ENCODE measurements at places on chromosomes 4 and X.

DNA sequence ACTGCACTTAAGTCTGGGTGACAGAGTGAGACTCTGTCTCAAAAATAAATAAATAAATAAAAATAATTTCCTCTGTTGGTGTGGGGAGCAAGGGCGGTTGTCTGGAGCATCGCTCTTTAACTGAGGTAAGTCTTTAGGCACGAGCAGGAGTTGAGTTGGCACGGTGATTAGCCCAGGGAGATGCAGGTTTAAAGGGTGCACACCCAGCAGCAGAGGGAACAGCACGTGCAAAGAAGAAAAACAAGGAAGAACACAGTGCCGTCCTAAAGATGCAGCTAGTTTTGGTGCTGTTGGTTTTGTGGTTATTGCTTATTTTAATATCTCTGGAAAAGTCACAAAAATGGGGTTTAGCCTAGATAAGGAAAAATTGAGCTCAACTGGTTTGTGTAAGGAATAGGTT lies 87.8 kb downstream of the DHX15 start:
- no peak overlapping the region for H3K27ac ChIP-seq
- H3K36me3 ChIP-seq: no peaks in the 10 kb centered on the region
- DNase-seq: no peak
- no peak overlapping the region for H3K4me3 ChIP-seq

DNA sequence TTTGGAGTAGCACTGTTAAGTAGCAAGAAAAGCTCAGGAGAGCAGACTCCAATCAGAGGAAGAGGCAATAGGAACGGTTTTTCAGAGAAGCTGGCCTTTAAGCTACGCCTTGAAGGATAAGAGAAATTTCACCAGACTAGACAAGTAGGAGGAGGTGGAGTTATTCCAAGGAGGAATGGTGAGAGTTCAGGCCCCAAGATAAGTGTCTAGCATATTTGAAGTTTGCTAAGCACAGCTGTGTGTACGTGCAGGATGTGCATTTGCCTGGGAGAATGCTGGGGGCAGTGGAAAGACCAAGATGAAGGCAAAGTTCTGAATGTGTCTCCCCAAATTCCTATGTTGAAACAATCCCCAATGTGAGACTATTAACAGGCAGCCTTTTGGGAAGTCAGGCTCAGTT lies 91.6 kb downstream of the SOWAHB start:
- H3K27me3 ChIP-seq: no peaks in the 10 kb centered on the region
- no peak overlapping the region for H3K4me3 ChIP-seq
- no peak overlapping the region for H3K27ac ChIP-seq
- H3K36me3 ChIP-seq: peaks cover 8% of the 10 kb centered on the region
- no peak for DNase-seq

DNA sequence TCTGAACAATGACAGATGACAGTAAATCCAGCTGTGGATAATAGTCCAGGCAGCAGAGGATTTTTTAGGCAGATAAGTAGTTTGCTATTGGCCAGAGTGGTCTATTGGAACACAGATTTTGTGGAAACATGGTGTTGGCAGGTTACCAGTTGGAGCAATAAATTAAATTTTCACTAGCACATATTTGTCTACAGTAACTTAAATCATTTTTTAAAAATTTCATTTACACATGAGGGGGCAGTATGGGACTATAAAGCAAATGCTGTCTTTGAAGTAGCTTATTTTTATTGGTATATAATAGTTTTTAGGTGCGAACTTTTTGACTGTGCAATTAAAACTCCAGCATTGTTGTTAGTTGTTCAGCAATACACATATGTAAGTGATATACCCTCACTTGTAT lies 289.8 kb downstream of the ARHGAP10 start:
- H3K4me1 ChIP-seq: peaks cover 26% of the 10 kb centered on the region
- H3K4me3 ChIP-seq: no peak overlapping the region
- H3K27ac ChIP-seq: peak overlapping the region; percentile 10
- no peak for DNase-seq
- no peaks in the 10 kb centered on the region for H3K27me3 ChIP-seq

DNA sequence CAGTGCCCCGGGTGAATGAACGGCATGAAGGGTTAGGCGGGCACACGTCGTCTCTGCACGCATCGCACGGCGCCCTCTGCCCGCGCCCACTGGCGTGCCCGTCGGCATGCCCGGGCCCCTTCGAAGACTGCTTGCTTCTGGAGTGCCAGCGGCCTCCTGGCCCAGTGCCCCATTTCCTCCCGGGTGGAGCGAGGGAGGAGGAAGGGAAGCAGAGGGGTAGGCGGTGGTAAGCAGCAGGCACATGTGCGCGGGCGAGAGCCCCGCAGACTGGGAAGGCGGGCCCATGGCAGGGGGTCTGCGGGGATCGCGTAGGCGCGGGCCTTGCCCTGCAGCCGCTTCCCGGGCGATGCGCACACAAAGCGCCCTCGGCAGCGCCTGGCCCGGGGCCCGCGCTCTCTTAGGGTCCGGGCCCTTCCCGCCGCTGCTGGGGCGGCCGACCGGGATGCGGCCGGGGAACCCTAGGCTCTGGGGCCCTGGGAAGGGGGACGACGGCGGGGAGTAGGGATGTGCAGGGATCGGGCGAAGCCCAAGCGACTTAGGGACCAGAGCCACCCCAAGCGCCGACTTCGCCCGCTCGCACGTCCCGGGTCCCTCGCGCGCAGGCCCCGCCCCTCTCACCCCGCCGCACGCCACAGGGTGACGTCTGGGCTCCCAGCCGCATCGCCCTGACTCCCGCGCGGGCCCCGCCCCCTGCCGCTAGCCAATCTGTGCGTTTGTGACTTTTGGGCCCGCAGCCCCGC lies 866 bp upstream of the EMD start:
- H3K4me1 ChIP-seq: peaks cover 16% of the 10 kb centered on the region
- no peaks in the 10 kb centered on the region for H3K27me3 ChIP-seq
- no peak for DNase-seq
- peak overlapping the region; percentile 70 for H3K4me3 ChIP-seq
